ENCODE measurements at places on chromosomes 5 and 9.

DNA sequence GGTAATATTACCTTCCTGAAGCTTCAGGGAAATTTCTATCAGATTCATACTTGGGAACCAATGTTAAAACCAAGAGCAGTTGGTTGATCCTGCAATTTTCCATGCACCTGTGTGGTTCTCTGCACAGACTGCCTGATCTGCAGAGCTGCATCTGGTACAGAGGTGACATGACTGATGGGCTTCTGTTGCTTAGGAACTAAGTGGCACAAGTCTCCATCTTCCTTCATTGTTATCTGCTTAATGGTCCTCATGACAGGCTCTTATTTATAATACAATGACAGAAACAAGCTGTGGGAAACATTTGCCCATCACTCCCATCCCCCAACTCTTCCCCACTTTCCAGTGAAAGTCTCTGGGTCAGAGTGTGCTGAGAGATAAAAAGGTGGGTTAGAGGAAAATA is 799.1 kb downstream of the TAF11L14 start:
- no peak for DNase-seq

DNA sequence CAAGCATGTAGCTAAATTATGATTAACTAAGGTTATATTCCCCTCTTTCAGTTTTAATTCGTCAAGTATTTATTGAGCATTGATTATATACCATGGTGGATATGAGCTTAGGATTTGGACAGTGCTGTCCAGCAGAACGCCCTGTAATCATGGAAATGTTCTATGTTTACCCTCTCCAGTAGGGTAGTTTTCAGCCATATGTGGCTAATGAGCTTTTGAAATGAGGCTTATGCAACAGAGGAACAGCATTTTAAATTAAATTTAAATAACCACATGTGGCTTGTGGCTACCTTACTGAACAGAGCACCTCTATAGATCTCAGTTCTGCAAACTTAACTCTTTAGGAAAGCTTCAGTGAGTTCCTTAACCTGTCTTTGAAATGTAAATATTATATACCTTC is 59.1 kb downstream of the JMY start:
- no peak for DNase-seq

- DNase-seq, result no peak
These were observed 983.0 kb upstream of the PTPRD start for GRCh38 chr9:11595756-11596155.

GRCh38 chr5:160023007-160023907 is 14.3 kb downstream of the TTC1 start:
- DNase-seq, result no peak

GRCh38 chr9:120152295-120152694 is 427.7 kb downstream of the CDK5RAP2 start:
- DNase-seq, result no peak

GRCh38 chr5:76384705-76385104 is 18.4 kb upstream of the IQGAP2 start:
- DNase-seq, result no peak

DNA sequence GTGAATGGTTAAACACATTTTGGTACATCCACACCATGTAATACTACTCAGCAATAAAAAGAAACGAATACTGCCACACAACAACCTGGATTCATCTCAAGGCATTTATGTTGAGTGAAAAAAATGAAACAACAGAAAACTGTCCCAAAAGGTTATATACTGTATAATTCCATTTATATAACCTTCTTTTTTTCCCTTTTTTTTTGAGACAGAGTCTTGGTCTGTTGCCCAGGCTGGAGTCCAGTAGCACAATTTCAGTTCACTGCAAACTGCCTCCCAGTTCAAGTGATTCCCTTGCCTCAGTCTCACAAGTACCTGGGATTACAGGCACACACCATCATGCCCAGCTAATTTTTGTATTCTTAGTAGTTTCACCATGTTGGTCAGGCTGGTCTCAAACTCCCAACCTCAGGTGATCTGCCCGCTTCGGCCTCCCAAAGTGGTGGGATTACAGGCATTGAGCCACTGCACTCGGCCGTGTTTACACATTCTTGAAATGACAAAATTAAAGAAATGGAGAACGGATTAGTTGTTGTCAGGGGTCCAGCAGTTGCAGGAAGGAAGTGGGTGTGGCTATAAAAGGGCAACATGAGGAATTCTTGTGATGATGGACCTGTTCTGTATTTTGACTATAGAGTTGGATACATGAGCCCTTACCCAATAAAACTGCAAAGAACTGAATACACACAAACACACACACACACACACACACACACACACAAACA is 17.4 kb downstream of the PPP6C start:
- DNase-seq, result no peak

- no peak for DNase-seq
These were observed 271.9 kb downstream of the SLIT3 start for GRCh38 chr5:169029037-169029436.

- no peak for DNase-seq
These were observed 22.9 kb downstream of the NUDT12 start for GRCh38 chr5:103539376-103540330.

DNA sequence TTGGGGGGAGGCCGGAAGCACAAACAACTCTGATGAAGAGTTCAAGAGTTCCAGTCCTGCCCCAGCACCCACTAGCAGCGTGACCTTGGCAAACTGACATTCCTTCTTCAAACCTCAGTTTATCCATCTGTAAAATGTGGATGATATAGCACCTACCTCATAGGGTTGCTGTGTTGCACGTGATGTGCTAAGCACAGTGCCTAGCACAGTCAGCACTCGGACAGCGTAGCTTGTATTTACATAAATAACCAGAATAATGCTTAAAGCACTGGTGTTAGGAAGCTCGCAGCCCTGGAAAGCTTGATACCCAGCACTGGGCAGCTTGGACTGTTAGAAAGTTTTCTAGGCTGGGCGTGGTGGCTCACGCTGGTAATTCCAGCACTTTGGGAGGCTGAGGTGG is 5.1 kb downstream of the PKN3 start:
- DNase-seq, result no peak

- DNase-seq, result no peak
These were observed 42.5 kb upstream of the SYNPO start for GRCh38 chr5:150598006-150598405.

GRCh38 chr5:148620091-148620490 is 34.2 kb downstream of the HTR4 start:
- DNase-seq, result no peak

GRCh38 chr9:83512621-83513020 is 25.6 kb downstream of the FRMD3 start:
- no peak for DNase-seq

DNA sequence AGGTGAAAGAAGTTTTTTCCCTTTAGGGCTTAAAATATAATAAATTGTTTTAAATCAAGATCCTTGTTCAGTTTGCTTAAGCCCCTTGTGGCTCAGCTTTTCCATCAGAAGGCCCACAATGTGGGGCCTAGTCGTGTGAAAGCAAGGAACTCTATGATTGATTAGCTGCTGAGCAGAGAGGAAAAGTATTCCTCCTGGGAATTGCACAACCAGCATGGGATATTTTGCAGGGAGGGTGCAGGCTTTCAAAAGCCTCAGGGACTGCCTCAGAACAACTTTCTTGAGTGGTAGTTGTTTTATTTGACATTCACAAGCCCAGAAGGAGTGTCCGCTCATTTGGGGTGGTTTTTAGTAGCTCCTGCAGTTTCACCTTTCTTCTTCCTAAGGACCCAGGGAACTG is 19.8 kb downstream of the TTC23L start:
- no peak for DNase-seq

DNA sequence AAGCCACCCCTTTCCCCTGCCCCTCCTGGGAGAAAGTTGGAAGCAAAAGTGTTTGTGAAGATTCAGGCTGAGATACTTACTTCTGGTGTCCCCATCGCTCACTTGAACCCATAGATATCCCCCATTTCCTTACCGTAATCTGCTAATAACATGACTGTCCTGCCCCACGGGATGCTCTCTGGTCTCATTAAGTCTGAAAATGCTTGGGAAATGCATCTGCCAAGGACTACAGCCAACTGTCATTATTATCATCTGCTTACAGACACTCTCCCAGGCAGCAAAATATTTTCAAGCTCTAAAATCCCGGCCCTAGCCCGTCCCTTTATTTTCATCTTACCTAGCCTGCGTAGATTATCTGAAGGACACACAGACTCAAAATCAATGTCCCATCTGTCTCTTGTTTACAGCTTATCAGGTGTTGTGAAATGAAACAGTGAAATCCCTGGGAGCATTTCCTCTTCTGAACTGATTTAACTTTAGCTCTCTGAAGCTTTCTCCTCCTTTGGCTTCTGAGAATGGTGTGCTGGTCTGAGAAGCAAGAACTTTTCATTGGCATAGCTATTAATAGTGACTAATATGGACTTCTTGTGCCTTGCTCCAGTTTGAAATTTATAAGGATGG is 126.9 kb upstream of the OSMR start:
- DNase-seq, result no peak

DNA sequence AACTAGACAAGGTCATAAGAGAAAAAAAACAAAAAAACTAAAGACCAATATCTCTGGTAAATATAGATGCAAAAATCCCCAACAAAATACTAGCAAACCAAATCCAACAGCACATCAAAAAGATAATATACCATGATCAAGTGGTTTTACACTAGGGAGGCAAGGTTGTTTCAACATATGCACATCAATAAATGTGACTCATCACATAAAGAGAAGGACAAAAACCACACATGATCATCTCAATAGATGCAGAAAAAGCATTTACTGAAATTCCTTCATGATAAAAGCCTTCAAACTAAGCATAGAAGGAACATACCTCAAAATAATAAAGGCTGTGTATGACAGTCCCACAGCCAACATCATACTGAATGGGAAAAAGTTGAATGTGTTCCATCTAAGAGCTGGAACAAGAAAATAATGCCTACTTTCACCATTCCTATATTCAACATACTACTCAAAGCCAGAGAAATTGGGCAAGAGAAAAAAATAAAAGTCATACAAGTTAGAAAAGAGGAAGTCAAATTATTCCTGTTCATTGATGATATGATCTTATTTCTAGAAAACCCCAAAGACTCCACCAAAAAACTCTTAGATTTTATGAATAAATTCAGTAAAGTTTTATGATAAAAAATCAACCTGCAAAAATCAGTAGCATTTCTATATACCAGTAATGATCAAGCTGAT is 72.2 kb upstream of the FAM169A start:
- DNase-seq, result no peak

- DNase-seq, result no peak
These were observed 21.1 kb upstream of the IL9 start for GRCh38 chr5:135916638-135917263.

DNA sequence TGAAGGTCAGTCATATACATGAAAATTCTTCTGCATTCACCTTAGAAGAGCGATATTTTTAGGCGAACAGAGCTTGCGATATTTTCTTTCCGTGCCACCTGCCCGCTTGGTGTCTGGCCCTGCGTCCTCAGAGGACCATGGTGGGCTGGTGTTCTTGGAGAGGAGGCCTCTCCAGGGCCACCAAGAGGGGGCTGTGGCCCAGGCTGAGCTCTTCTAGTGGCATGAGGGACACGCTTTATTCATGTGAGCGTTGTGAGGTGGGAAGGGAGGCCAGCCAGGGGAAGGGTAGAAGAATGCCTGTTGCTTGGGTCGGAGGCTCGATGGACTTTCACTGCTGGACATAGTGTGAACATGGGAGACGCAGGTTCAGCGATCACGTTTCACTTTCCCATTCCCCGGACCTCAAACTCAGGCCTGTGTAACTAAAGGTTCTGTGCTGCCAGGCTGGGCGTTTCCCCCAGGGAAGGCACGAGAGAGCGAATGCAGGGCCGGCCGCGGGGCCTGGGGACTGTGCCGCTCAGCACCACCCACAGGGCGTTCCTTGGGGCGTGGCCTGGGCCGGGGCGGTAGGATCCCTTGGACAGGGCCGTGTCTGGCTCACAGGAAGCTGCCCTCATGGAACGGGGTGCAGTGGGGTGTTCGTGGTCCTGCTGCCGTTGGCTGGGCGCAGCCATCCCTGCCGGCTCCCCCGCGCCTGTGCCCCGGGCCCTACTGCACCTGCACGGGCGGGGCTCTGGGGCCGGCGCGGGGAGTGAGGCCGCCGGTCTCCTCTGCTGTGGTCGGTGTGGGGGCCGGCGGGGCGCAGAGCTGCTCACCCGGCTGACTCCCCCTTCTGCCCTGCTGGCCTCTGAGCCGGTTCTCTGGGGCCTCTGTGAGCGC is 40.7 kb upstream of the CLPTM1L start:
- DNase-seq, result peak; percentile 54

GRCh38 chr5:149614034-149614907 is 33.0 kb downstream of the ARHGEF37 start:
- no peak for DNase-seq

DNA sequence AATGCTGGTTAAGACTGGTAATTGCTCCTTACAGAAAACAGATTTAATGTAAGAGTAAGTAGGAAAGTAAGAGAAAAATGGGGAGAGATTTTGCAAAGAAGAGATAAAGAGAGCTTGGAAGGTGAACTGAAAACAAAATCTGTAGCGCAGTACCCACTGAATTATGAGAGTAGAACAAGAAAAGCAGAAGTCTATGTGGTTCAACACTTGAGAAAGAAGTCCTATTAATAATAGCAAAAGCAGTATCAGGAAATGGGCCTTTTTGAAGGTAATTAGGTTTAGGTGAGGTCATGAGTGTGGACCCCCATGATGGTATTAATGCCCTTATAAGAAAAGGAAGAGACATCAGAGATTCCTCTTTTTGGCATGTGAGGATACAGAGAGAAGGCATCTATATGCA is 460.6 kb downstream of the CETN3 start:
- DNase-seq, result no peak

- no peak for DNase-seq
These were observed 22.4 kb upstream of the FCN2 start for GRCh38 chr9:134858051-134858841.

DNA sequence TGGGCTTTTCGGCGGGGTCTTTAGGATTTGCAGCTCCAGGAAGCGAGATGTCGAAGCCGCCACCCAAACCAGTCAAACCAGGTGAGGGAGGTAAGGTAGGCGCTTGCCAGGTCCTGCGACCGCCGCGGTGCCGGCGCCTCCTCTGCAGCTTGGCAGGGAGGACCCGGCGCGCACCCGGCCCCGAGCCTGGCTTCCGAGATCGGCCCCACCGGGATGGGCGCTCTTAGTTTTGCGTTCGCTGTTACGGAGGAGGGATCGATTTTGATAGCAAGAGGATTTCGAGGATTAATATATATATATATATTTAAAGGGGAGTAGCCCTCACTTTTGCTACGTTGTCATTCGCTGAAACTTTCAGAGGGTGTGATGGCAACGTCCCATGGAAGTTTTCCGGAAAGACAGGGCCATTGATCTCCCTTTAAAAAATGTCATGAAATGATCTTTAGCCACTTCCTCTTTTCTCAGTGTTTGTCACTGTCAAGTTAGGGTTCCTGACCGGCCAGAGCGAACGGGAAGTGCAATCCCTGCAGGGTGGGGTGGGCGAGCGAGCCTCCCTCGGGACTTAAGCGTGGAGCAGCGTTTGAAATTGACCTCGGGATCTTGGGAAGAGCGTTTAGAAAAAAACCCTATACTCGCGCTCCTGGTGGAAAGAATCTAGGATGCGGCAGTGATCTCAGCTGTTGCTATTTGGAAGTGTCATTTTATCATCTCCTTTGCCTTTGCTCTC is 495 bp downstream of the OSTF1 start:
- DNase-seq, result no peak

- no peak for DNase-seq
These were observed 979.2 kb upstream of the WWC1 start for GRCh38 chr5:167312225-167312624.

- DNase-seq, result no peak
These were observed 149.2 kb upstream of the CYLC2 start for GRCh38 chr9:102845827-102846371.

All from C1 segment of cervical spinal cord (tissue), 14 donors.